Central memory CD8-positive, alpha-beta T cell (primary cell): ENCODE measurements at places on chromosomes 6 and 20.

GRCh38 chr20:46883892-46884291 lies 10.8 kb upstream of the EYA2 start:
- DNase-seq: no peak

- DNase-seq: no peak
Measured at GRCh38 chr6:168550326-168550725, 109.3 kb downstream of the SMOC2 start.

DNA sequence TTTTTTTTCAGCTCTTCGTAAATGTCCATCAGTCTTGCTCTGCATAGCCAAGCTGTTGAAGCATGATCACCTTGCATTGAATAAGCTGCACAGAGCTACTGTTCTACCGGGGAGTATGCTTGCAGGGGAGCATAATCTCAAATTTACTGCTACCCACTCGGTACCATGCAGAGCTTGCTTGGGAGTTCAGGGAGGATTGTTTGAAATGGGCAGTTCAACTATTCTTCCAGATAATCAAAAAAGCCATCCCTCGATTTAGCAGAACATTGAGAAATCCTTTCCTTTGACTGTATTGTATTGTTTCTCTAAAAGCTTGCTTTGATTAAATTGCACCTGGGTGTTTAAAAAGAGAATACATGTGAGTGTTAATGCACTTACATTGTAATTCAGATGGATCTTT lies 332.6 kb downstream of the UTRN start:
- no peak for DNase-seq

DNA sequence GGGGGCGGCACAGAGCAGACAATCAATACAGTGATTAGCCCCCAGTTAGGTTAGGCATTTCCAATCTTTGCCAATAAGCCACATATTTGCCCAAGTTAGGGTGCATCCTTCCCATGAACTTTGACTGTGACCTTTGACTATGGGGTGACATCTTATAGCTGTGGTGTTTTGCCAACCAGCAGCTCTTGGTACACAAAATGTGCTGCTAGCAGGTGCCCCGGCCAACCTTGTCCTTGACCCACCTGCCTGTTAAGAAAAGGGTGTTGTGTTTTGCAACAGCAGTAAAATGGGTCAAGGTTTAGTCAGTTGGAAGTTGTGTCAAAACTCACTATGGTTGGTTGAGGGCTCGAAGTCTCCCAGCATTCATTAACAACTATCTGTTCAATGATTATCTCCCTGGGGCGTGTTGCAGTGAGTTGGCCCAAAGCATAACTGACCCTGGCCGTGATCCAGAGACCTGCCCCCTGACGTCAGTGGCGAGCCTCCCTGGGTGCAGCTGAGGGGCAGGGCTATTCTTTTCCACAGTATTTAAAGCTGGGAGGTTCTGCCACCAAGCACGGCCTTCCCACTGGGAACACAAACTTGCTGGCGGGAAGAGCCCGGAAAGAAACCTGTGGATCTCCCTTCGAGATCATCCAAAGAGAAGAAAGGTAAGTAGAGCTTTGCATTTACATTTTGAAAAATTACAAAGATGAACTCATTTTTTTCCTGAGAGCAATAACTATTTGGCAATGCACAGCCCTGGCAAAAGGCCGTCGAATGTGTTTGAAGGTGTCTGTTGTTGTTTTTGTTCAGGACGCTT lies at the start of gene PCK1:
Gene PCK1, plus strand, starts transcription at position 557 of the 802 bp plus-strand sequence. CDS start 302 bp downstream, outside the sequence.
- DNase-seq: no peak

GRCh38 chr6:106103728-106104109 lies 17.6 kb downstream of the PRDM1 start:
- no peak for DNase-seq

- no peak for DNase-seq
Measured at GRCh38 chr6:151376440-151376839, 14.9 kb downstream of the ZBTB2 start.

DNA sequence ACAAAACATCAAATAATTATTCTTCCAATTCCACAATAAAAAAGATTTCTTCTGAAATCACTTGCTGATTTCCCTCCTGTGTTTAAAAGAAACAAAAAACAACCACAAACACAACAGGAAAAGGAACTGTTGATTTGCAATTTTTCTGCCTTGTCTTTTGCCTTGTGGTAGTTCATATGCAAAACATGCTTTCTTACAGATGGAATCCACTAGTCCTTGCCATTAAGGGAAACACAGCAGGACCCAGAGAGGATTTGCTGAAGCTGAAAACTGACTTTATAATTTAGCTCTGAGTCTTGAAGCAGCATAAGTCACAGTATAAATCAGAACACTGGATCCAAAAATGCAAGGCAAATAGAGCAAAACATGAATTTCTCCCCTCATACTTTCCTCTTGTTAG lies 328.8 kb downstream of the PHF3 start:
- DNase-seq: no peak

- no peak for DNase-seq
Measured at GRCh38 chr6:53090576-53090975, 25.4 kb downstream of the FBXO9 start.

DNA sequence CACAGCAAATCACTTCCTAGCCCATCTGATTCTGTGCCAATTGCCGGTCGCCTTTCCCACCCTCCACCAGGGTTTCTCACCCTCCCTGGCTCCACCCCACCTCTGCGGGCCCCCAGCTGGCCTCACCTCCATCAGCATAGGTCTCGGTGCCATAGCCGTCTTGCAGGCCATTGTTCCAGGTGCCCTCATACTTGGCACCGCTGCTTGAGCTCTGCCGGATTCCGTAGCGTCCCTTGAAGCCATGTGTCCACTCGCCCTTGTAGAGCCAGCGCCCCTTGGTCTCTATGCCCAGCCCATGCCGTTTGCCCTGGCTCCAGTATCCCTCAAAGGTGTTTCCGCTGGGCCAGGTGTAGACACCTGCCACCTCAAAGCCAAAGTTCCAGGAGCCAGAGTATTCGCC lies 787 bp downstream of the JPH2 start:
- DNase-seq: no peak

GRCh38 chr6:166307082-166308032 lies 835 bp downstream of the PRR18 start:
- DNase-seq: no peak

DNA sequence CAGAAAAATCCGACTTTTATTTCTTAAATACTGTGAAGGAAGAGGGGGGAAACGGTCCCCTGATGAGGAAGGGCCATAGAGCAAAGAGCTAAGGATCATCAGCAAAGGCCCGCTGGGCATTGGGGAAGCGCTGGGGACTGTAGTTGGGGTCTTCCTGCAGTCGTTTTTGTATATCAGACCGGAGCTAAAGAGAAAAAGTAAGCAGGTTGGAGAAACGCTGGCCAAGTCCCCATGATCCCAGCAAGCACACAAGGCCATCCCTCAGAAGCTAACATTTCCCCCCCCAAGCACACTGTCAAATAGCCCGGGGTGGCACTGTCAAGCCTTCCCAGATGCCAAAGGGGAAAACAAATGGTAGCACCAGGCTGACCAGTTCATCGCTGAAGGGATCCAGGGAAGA lies 13.4 kb downstream of the BAG6 start:
- no peak for DNase-seq

DNA sequence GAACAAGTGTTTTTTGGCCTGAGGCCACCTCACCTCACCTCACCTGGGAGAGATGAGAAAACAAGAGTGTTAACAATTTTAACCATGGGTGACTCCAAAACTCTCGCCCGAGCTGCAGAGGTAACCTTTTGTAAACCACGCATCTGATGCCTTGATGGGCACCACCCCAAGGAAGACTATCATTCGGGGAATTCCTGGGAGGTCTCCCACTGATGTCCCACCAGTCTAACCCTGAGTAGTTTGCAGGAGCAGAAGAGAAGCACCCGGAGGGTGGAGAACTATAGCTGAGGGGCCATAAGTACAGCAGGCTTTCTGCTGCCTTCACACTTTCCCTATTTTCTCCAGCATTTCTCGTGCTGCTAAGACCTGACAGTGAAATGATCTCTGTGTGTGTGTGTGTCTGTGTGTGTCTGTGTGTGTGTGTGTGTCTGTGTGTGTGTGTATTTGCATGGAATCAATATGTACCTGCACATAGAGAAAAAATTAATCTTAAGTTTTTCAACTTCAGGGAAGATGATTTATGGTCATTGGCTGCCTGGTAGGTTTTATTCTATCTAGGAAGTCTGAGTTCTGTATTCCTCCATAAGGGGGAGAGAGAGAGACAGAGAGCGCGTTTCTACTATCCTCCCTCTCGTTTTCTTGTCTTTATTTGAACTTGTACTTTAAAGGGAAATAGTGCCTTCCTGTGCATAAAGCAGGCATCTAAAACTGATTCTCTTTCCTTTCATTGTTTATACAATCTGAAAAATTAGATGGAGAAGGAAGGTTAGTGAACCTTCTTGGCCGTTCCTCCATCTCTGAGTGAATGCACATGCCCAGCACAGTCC lies 75.8 kb downstream of the CAP2 start:
- DNase-seq: no peak

- no peak for DNase-seq
Measured at GRCh38 chr6:11364971-11365397, 132.5 kb upstream of the NEDD9 start.

DNA sequence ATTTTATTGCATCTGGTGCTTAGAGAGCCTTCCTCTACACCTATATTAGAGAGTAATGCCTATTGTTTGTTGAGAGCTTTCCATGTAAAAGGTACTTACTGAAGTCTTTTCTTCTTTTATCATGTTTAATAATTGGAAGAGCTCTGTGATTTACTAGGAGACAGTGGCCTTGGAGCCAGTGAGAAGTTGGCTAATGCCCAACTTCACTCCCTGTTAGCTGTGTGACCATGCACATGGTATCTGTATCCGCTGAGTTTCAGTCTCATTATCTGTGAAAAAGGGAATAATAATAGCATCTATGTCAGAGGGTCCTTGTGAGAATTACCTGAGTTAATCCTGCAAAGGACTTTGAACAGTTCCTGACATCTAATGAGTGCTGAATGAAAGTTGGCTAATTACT lies 105.0 kb downstream of the CD109 start:
- no peak for DNase-seq

- DNase-seq: no peak
Measured at GRCh38 chr20:3997446-3997845, 17.9 kb downstream of the RNF24 start.

GRCh38 chr6:34476921-34477320 lies 11.0 kb downstream of the PACSIN1 start:
- DNase-seq: no peak

DNA sequence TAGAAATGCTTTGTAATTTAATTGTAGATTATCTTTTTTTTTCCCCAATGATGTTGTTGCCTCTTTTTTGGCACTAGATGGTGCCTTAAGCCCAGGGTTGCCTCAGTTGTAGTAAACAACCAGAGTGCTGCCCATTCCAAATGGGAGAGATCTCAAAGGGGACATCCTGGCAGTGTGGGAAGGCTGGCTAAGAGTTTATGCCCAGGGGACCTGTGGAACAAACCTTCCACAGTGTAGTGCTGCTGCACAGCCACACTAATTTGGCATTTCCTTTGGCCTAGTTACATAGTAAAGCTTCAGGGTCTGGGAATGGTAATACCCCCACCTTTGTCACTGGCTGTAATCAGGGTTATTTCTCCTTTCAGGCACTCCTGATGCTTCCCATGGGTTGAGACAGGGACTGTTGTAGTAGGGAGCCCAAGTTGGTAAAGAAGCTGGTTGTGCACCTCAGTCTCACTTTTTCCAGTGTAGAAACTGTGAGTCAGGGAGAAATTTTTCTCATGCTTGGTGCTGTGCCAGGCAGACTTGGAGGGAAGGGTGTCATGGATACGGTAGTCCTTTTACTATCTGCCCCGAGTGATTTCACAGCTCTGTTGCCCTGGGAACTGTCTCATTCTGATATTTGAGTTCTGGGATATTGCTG lies 177.8 kb upstream of the ECI2 start:
- no peak for DNase-seq

DNA sequence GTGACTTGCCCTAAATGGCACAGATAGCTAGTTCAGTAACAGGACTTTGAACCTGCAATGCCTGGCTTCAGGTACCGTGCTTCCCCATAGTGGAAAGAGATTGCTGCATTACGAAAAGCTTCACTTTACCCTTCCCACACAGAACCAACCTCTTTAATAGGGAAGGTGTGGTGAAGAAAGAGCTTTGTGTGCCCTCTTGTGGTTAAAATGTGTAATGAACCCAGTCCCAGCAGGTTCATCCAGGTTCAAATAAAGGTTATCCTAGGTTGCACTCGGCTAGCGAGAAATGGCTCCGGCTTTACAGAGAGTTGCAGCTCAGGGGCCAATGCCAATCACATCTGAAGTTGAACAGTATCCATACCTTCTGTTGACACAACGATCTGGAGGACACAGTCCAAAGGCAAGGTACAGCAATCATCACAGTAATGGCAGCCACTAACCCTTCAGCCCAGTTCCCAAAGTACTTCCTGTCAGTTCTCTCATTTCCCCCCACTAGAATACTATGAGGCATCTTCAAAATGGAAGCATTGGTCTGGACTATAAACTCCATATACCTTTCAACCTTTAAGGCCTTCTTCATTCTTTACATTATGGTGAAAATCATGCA lies 3.0 kb downstream of the DEFB115 start:
- DNase-seq: no peak

DNA sequence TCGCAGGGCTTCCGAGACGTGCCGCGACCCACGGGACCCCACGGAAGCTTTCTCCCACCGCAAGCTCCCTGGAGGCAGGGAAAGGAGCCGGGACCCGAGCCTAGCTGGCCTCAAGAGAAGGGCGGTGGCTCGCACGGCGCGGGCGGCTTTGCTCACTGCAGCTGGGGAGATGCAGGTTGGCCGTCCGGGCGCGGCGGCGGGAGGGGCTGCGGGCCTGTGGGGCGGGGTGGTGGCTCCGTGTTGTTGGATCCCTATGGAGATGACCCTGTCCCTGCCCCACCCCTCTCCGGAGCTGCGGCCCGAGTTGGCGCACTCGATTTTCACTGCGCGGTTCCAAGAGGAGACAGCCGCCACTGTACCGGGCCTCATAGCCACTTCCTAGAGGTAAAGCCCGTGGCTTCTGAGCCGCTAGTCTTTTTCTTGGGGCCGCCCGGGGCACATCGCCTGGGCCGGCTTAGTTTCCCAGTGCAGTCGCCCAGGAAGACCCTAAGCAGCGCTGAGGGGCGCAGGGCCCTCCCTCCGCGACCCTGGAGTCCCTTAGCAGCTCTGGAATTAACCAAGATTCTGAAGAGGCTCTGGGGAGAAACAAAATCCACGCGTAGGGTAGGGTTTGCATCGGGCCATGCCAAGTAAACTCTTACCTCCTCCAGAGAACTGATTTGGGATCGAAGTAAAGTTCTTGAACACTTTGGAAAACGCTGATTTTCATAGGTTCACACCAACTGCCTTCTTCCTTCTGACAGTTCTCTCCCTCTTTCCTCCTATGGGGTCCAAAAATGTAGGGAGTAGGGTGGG lies at the start of gene ECT2L:
Gene ECT2L, plus strand, starts transcription at position 279 of the 795 bp plus-strand sequence. CDS start 17,188 bp downstream, outside the sequence.
- DNase-seq: no peak

- DNase-seq: no peak
Measured at GRCh38 chr6:45031601-45032000, 296.5 kb upstream of the RUNX2 start.

GRCh38 chr6:69847492-69847788 lies 18.9 kb upstream of the COL19A1 start:
- DNase-seq: no peak

- DNase-seq: no peak
Measured at GRCh38 chr20:54355631-54356280, 119.6 kb upstream of the DOK5 start.
